ENCODE measurements at places on chromosomes 11 and 22.

DNA sequence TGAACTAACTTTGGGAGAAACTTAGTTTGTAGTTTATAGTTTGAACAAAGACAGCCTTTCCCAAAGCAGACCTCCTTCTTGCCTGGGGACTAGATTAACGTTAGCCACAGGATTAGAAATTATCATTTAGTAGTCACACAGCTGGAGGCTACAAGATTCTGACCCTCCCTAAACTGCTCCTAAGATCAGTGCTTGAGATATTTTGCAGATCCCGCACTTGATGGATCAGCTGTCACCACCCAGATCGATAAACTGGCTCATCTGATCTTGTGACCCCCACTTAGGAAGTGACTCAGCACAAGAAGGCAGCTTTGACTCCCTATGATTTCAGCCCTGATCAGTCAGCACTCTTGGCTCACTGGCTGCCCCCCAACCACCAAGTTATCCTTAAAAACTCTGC lies 1.6 kb downstream of the SLC22A24 start:
- DNase-seq = no peak

GRCh38 chr11:44774108-44774507 lies 47.3 kb downstream of the TSPAN18 start:
- no peak for DNase-seq

- no peak for DNase-seq
Measured at GRCh38 chr22:43238526-43239006, 51.6 kb upstream of the TTLL12 start.

GRCh38 chr11:59510941-59511589 lies at the start of gene OR4D9:
OR4D9 (plus strand) TSS chr11:59511539; CDS start chr11:59514913, 3,374 bp downstream.
- no peak for DNase-seq

- DNase-seq = no peak
Measured at GRCh38 chr22:44204739-44205515, 24.2 kb downstream of the PARVG start.

GRCh38 chr11:64846998-64847666 lies 2.7 kb upstream of the CDC42BPG start:
- peak; percentile 82 for DNase-seq

DNA sequence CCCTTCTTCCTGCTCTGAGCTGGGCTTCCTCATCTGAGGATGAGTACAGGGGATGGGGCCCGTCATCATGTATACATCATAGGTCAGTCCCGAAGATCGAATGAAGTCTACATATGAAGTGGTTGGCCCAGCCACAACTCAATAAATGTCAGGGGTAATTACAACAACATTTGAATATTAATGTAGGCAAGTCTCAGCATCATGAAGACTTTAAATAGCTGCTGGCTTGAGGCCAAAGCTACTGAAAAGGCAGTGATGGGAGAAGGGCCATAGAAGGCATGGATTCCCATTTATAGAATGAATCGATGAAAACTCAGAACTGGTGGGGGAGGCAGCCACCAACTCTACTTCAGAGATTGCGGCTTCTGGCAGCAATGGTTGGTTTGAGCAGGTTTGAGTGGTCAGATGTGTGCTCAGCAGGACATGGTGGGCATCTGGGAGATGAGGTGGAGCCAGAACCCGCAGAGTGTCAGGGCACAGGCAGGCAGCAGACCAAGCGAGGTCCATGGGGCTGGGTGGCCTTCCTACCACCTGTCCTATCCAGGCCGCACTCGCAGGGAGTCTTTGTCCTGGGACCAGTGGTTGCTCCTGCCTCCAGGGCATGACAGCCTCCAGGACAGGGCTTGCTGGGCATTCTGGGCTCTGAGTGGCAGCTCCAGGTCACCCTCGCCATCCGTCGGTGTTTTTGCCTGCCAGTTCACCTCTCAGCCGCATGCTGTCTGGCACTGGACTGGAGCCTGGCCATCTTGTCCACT lies 919.1 kb downstream of the TBC1D22A start:
- DNase-seq = no peak

- DNase-seq = no peak
Measured at GRCh38 chr11:44601471-44602370, 36.3 kb downstream of the CD82 start.

Measured in stimulated activated CD8-positive, alpha-beta memory T cell treated with anti-CD3 and anti-CD28 coated beads, Interleukin-4, amount 100 ng/mL, for 1 hour (primary cell).